MCF 10A (cell line): ENCODE measurements at places on chromosomes 3 and 15. TPM values are rescaled to one million over a fixed set of nuclear protein-coding genes. Genes with fewer than 3 reads are reported as not detected.

The POLQ gene
- total RNA-seq: 4.1 and 5.8 TPM in 2 replicates

The CCDC13 gene
- total RNA-seq: 1.1 and 1.3 TPM in 2 replicates

The RBPMS2 gene
- total RNA-seq: 0.16 and 0.17 TPM in 2 replicates

- no peak for DNase-seq
Observed at GRCh38 chr3:87488765-87489164, 212.4 kb upstream of the POU1F1 start.

- DNase-seq: peak; percentile 22
Observed at GRCh38 chr3:31729082-31729481, 196.4 kb downstream of the STT3B start.

DNA sequence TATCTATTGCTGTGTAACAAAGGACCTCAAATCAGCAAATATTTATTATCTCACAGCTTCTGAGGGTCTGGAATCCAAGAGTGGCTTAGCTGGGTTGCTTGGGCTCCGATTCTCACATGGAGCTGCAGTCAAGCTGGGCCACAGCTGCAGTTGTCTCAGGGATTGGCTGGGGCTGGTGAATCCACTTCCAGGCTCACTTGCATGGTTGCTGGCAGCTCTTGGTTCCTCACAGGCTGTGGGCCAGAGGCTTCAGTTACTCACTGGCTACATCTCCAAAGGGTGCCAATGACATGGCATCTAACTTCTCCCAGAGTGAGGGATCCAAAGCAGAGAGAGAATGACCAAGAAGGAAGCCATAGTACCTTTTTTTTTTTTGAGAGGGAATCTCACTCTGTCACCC is 13.9 kb upstream of the SYNM start:
- DNase-seq: no peak

DNA sequence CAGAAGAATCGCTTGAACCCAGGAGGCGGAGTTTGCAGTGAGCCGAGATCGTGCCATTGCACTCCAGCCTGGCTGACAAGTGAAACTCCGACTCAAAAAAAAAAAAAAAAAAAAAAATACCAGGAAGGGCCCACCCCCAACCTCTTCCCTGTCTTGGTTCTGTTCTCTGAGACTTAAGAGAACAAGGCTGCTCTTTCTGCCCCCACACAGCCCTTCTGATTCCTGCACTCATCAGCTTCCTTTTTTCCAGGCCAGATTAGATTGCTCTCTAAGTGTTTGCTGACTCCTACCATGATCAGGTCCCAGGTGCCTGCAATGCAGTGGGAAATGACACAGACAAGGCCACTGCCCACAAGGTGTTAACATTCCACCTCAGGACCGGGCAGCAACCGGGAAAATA is 13.0 kb downstream of the TMEM44 start:
- no peak for DNase-seq
